ENCODE measurements at places on chromosomes 3 and 15. TPM values are rescaled to one million over a fixed set of nuclear protein-coding genes. Genes with fewer than 3 reads are reported as not detected.

DNA sequence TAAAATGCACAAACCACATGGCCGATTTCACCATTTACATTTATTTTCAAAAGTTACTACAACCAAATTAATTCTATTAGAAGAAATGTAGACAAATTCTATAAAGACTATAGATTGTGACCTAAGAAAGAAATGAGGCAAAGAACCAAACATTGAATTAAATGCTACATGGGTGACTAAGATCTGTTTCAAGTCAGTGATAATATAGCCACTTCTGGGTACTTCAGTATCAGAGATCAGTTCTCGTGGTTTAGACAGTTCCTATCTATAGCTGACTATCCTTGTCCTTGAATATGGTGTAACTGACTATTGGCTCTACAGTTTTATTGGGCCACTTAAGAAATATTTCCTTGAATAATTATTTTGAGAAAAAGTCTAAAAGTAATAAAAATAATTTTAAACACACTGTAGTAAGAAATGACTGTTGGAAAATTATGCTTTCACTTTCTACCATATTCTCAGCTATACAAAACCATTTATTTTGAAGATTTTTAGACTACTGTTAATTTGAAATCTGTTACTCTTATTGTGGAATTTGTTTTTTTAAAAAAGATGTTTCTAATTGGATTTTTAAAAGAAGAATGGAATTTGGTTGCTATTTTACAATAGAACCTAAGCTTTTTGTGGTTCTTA, 14.1 kb downstream of the KCNMB3 start:
- no peak for DNase-seq

DNA sequence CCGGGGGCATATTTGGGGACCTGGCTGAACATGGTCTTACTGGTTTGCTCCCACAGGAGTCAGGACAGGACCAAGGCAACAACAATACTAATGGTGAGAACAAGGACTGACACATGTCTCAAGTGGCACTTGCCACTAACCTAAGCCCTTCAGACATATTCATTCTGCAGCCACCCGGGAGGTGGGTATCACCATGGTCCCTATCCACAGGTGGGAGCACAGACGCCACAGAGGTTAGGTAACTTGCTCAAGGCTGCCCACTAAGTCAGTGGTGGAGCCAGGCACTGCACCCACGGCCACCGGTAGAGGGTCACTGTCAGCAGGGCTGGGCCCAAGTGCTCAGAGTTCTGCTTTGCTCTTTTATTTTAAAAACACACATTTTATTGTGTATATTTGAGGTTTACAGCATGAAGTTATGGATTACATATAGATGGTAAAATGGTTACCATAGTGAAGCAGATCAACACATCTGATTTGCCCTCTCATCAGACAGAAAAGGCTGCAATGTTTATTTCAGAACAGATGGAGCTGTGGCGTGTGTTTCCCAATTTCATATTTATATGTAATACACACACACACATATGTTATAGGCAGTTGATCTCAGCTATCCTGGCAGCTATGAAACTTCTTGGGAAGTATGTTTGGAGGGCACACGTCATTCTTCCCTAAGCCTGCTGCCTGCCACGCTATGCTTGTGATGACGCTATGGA, 30.0 kb upstream of the SLC41A3 start:
- no peak for DNase-seq

DNA sequence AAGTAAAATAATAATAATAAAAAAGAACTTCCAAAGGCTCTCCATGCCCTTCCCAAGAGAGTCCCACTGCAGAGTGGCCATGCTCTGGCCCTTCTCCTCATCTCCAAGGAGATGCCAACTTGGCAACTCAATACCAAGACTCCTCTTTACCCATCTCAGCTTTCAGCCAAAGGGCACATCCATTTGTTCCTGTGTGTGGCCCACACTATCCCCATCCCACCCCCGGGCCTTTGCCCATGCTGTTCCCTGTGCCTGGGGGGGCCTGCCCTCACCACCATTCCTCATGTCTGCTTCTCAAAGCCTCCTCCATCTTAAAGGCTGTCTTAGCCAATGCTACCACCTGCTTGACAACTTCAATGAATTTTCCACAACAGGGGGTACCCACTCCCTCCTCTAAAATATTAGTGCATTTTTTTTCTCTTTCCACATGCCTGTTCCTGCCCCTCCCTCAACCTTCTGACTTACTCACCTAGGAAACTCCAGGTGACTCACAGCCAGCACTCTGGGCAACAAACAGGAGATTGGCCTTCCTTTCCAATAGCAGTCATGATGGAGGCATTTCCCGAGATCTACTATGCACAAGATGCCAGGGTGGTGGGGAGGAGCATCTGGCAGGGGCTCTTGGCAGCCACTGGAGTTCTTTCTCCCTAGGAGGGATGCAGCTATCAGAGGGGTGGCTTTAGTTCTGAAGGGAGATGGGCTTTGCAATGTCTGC, 109.4 kb upstream of the SMAD3 start:
- DNase-seq, result no peak

GRCh38 chr15:68419301-68420175, 12.4 kb downstream of the ITGA11 start:
- no peak for DNase-seq

DNA sequence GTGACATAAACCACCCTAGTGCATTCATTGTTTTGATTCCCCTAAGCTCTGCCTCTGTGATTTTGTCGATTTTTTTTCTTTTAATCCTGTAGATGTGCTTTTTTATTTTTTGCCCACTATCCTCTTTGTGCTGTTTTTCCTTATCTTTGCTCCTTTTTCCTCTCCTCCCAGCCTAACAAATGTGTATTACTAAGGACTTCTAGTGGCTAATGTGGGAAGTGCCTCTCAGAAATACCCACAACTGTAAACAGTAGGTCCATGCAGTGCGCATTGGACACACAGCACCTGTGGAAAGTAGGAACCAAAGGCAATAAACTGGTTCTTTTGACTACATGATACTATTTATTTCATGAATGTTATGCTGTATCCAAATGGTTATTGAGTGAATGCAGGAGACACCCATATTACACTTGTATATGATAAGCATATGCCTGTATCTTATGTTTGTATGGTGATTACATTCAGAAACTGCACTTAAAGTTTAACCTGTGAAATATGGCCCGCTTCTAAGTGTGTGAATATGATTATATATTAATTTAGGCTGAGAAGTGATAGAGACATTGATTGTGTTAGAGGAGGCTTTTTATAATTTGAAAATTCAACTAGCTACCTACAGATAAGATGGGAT, 147.8 kb downstream of the PLCL2 start:
- no peak for DNase-seq

GRCh38 chr15:25787855-25788520, 75.1 kb downstream of the ATP10A start:
- peak; percentile 43 for DNase-seq

- no peak for DNase-seq
Observed at GRCh38 chr15:71804226-71804625, 6.1 kb upstream of the NR2E3 start.

Gene KBTBD13
- total RNA-seq, result 9.4 TPM

Data from Right ventricle myocardium superior (tissue), 1 donor.